ENCODE measurements at places on chromosomes 5 and 9.

DNA sequence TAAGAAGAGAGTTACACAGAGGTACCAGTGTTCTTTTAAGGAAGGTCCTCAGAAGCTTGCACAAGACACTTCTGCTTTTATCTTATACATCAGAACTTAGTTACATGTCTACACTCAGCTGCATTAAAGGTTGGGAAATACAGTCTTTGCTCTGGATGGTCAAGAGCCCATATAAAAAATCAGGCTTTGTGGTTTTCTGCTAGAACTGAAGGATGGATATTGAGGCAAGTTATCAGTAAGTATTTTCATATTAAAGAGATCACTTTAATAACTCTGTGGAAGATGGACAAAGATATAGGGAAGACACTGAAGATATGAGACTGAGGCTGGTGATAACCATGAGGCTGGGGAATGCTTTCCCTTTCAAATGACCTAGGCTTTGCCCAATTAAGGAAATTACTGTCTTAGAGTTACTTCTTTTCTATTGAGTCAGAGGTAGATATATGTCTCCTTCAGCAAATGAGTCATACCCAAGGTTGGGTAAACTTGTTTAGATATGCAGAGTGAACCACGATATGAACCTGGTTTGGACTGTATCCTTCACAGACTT is 87.0 kb upstream of the TNC start:
- DNase-seq = no peak

GRCh38 chr5:171871711-171872110 is 86.1 kb downstream of the SMIM23 start:
- no peak for DNase-seq

GRCh38 chr9:29830821-29831220 is 2257.5 kb upstream of the C9orf72 start:
- no peak for DNase-seq

- DNase-seq = no peak
Observed at GRCh38 chr9:97572196-97572891, 60.8 kb downstream of the TSTD2 start.

- DNase-seq = no peak
Observed at GRCh38 chr5:156367597-156367996, 40.6 kb downstream of the SGCD start.

- no peak for DNase-seq
Observed at GRCh38 chr5:6784481-6784880, 71.2 kb downstream of the TENT4A start.

DNA sequence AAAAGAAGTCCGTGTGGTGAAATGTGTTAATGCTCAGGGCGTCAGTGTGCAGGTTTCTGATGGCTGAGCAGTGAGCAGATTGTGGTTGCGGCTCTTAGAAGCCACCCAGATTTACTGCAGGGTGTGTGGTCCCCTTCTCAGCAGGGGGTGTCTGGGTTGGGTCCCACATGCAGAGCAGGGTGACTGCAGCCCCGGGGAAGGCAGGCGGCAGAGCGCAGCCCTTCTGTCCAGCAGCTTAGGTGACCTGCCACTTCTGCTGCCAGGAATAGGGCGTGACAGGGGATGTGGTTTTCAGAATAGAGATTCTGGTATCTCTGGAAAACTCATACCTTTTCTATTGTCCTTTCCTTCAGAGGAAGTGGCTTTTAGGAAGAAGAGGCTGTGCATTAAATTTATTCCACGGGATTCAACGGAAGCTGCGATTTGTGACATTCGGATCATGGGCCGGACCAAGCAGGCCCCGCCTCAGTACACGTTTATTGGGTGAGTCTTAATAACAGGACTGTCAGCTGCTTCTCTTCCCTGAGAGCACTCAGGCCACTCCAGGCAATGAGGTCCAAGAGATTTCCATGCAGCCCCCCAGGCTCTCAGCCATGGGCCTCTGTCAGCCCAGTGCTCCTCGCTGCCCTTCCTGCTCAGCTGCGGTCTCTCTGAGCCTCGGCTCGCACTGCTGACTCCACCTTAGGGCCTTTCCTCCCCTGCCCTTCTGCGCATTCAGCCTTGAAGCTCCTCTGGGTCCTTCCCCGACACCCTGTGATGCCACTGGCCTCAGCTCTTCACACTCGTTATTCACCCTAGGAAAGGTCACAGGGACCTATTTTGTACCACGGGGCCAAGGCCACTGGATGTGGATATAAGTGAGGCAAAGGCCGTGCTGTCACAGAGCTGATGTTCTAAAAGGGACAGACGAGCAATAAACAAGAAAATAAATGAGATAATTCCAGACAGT is 65.4 kb downstream of the MVB12B start:
- no peak for DNase-seq

GRCh38 chr5:50711280-50711679 is 44.8 kb downstream of the PARP8 start:
- DNase-seq = peak; percentile 45

DNA sequence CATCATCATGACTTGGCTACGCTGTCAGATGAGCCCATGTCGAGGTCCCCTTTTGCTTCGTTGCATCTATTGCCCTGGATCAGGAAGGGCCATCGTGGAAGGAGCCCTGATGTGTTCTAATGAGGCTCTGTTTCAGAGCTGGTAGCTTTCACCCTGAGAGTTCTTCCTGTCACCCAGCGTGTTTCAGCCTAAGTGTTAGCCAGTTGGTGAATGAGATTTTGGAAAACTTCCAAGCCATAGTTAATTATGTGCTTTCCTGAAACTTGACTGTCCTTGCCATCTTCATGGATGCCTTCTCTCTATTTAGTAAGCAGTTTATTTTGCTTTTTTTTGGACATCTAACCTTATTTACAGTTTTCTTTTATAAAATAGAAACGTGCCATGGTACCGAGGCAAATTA is 1695.4 kb upstream of the WWC1 start:
- DNase-seq = no peak

DNA sequence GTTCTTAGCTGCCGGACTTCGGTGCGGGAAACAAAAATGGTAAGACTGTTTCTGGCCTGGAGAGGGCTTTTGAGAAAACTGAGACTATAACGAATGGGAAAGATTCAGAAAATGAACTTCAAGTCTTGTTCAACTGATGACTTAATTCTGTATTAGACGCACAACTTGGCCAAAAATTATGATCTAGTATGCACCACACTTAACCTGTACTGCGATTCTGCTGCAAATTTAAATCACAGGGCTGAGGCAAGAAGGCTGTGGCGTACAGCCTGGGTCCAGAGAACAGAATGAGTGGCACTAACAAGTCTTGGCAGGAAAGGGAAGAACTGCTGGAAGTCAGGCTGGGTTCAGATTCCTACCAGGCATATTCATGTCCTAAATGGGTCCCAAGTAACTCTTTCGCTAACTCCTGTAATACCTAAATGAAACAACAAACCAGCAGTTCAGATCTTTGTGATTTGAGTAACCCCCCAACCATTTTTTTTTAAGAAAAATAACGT is 781 bp upstream of the COL23A1 start:
- DNase-seq = no peak
